ENCODE measurements at places on chromosomes 2 and 18.

DNA sequence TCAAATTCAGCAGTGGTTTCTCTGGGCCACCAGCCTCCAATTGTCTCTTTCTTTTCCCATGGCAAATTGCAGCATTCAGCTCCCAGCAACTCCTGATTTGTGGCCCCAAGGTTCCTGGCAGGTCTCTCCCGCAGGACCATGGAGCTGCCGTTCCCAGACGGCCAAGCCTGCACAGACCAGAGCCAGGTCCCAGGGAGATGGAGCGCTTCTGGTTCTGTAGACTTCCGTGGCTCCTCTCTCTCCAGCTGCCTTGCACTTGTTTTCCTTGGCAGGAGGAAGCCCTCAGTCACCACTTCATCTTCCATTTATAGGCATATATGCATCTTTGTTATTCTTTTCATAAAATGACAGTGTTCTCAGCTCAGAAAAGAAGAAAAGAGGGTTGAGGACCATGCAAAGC, 21.7 kb downstream of the TNP1 start:
- no peak for DNase-seq

DNA sequence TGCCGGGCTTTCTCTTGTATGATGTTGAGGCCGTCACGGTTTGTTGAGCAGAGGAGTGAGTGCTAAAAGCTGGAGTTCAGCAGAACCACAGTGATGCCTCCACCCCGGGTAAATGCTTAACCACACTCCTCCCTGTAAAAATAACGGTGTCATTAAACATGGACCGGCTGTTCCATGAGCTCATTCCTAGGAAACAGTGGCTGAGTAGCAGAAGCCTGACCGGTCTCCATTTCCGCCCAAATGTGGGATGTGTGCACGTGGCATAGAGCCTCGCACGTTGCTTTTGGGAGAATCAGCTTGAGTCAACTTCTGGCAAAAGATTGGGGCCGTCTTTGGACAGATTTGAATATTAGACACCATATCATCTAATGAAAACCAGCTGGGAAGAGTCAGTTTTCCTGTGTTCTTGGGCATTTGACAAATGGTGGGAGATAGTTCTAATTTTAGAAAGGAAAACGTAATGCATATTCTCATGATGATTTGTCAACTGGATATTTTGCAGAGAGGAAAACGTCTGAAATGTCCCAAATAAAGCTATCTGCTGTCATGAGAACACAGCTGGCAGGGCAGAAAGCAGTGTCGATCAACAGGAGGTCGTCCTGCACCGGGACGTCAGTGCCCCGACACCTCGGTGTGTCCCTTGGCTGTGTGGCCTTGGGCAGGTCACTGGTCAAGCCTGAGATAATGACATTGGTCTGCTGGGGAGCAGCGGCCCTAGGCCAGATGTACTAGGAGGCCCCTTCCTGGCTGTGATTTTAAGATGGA, 42.4 kb downstream of the LRRFIP1 start:
- no peak for DNase-seq

DNA sequence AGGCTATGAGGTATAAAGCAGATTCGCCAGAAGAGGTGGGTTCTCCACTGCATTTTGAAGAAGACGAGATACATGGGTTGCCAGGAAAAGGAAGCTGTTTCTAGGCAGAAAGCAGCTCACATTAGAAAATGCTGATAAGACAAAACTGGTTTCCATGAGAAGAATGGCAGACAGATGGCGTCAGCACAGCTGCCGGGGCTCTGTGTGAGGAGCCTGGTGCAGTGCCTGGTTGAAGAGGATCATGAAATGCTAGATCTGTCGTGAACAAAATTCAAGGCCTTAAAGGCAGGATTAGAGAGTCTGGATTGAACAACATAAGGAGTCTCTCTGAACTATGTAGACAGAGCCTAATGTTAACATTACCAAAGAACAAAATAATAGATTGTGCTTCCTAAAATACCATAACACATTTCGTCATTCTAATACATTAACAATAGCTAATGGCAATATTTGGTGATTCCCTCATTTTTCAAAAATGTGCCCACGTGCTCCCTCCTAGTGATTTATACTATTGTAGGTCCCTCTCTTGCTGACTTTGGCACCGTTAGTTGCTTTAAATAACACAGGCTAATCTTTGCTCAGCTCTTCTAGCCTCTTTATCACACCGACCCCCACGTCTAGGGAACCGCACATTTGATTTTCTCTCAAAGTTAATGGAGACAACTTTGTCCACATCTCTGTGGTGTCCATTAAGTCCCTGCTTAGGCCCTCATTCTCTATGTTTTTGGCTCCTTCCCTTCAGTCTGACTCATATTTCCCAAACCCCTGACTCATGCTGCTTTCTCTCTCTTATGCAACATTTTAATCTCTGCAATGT, 38.2 kb downstream of the EFEMP1 start:
- no peak for DNase-seq

GRCh38 chr2:219911541-219911940, 284.1 kb downstream of the SLC4A3 start:
- DNase-seq: no peak

DNA sequence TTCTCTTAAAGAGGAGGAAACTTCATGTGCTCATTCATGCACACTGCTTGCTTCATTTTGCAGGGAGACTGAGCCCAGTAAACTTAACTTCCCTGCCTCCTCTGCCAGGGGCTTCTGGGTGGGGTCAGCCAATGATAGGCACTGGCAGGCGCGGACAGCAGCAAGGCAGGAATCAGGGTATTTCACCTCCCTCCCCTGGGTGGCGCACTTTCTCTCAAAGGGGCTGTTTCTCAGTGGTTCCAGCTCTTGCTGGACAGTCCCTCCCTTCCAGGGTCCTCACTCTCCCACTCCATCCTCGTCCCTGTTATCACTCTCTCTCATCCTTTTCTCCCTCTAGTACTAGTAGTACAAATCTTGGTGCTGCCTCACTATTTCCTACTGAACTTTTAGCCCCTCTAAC, 320.5 kb upstream of the ZNF521 start:
- DNase-seq: no peak

DNA sequence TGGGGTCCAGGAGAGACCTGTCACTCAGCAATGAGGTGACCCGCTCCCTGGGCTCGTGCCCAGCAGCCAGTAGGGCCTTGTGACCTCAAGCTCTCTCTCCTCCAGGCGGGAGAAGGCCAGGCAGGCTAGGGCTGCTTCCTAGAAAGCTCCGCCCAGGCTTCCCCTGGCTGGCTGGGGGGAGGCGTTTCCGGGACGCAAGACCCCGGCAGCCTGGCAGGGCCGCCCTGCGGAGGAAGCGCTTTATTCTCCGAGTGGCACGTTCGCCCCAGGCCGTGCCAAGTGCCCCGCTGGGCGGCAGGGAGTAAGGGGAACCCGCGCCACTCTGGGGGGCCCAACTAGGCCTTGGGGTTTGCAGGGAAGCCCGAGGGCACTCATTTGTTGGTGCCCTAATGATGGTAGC, 21.2 kb upstream of the EPAS1 start:
- DNase-seq: no peak

DNA sequence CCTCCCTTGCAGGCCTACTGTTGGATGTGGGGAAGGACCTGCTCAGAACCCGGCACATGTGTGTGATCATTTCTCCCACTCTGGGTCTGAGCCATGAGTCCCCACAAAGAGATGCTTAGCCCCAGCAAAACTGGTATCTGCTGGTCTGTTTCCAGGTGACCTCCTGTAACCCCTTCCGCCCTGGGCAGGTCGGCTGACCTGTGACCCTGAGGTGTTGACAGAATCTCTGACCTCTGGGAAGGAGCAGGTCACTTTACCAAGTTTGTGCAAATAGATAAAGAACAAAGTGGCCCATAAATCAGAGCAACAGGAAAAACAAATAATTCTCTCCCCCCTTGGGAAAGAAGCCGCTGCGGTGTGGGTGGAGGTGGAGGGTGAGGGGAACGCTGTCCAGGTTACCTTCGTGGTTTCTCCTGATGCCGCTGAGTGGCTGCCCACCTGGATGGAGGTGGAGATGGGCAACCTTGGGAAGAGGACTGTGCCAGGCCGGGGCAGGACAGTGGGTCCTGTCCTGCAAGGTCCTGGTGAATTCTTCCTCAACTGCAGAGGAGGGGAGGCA, 174.0 kb upstream of the MYCN start:
- DNase-seq: no peak

DNA sequence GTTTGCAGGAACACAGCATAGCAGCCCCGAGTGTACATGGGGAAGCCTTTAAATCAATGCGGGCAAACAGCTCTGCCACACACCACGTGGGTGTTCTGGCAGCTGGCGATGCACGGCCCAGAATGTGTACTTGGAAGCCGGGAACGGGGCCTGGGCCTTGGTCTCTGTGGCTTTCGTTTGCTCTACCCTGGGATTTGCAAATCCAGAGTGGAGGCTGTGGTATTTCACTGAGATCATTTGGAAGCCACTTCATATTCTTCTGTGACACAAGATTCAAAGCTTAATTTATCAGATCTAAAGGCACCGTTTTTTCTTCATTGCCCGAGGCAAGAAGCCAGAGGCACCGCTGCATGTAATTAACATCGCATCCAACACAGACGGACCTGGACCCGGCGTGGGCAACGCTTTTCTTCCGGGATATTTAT, 246.3 kb upstream of the MYT1L start:
- DNase-seq: no peak

DNA sequence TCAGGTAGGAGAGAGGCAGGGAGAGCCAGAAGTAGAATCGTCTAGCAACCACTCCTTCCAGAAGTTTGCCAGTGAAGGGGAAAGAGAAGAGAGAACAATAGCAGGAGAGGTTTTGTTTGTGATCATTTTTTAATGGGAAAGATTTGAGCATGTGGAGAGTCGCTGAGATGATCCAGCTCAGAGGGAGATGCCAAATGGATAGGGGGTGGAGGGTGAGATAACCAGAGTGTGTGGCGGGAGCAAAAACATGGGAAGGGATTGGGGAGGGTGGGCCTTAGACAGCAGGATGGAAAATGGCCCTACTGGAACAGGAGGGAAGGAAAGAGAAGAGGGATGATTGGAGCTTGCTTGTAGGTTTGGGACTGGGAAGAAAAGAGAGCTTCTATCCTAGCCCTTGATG, 269.8 kb downstream of the GLI2 start:
- no peak for DNase-seq

DNA sequence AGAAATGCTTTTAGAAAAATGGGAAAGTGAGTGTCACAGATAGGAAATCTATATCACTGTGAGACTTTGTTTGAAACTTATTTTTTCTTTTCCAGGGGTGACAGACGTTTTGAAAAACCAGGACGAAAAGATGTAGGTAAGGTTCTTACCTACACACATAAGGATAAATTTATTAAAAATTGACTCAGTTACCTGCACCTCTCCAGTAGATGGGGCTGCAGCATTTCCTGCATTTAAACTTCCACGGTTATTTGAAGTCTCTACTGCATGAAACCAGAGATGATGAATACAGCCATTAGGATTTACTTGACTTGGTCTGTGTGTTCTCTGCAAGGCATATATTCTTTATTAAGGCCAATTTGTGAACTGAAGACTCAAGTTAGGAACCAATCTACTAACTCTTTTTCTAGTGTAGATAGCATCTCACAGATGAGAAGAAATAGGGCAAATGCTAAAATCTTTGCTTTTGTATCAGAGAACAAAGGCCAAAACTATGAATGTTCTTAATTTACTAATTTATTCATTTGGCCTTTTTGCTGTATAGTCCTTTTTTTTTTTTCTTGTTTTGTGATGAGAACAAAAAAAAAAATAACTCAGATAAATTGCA, 15.0 kb downstream of the KCNJ13 start:
- no peak for DNase-seq

GRCh38 chr2:37568565-37568964, 102.9 kb downstream of the CDC42EP3 start:
- no peak for DNase-seq

DNA sequence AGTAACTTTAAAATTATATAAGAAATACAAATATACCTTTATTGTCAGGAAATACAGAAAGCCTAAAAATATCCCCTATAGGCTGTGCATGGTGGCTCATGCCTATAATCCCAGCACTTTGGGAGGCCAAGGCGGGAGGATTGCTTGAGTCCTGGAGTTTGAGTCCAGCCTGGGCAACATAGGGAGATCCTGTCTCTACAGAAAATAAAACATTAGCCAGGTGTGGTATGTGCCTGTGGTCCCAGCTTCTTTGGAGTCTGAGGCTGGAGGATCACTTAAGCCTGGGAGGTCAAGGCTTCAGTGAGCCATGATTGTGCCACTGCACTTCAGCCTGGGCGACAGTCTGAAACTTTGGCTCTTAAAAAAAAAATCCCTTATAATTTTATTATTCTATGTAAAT, 29.1 kb downstream of the GLS start:
- no peak for DNase-seq

DNA sequence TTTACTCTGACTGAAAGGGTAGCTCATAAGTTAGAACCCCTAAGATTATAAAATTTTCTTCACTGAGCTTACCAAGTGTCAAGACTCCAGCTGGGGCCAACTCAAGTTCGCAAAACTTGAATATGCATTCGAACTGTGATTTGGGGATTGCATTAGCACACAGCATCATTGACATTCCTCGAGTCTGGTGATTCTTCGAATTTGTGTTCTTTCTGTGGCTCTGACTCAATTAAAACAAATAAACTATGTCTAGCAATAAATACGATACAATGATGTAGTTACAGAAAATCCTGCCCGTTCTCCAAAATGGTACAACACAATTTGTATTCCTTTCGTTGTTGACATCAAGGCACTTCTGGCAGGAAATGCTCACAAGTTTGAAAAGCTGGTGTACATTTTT, 11.1 kb downstream of the CCL20 start:
- no peak for DNase-seq

DNA sequence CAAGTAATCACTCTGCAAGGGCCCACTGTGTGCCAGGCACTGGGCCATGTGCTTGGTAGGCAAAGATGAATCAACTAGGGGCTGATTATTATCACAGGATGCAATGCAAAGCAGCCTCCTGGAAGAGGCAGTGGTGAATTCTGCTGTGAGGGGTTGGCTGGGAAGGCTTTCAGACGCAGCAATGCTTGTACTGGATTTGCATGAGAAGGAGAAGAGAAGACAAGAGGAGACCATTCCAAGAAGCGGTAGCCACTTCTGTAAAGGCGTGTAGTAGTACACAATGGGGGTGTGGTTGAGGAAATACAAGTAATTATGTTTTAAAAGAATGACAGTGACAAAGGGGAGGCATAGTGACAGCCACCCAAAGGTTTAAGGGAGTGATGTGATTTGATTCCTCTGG, 502.7 kb downstream of the PLCL1 start:
- DNase-seq: no peak

DNA sequence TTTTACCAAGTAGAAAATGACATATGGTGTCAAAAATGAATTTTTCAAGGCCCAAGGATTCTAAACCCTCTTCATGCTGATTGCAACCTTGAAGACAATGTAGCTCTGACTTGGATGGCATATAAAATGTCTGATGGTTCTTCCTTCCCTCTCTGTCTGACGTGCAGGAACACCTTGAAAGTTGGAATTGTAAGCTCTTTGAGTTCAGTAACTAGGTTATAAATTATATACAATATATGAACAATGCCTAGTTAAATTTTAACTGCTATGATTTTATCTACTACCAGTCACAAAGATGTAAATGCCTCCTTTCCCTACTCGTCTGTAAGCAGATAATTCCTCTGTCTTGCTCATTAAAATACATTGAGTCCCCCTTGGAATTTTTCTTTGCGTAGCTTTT, 89.5 kb upstream of the TMEM17 start:
- DNase-seq: no peak

All from NCI-H1436 treated with DMSO at 0.1 percent for 48 hours (cell line).